ENCODE measurements at places on chromosomes 1 and 21.
A peak's percentile ranks its signal among the peaks of the same experiment; 100 is the strongest.

DNA sequence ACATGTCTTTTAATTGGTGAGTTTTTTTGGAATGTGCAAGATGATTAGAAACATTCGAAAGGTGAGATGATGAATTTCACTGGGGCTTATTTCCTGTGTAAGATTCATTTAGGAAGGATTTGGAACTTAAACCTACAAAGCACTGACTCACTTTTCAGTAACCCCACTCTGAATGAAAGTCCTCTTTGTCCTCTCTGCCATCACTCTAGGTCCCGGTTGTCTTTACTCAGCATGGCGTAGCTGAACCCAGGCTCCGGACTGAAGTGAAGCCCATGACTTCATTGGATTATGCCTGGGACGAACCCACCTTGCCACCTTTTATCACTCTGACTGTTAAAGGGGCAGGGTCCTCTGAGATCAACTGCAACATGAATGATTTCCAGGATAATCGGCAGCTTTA is 139.4 kb downstream of the VPS13D start:
- DNase-seq: no peak

DNA sequence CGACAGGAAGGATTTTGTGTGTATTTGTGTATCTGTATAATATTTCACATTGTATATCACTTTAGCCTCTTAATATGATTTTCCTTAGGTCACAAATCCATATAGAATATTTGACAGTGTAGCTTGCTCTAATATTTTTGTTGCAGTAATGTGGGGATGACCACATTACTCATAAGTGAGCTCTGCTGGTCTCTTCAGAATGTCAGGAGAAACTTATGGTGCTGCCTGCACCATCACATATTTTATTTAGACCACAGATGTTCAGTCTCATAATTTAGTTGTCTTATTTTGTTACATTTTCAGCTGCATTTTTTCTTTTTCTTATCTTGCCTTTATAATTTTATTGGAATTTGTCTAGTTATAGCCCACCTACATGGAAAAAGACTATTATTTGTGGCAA is 205.3 kb downstream of the PBX1 start:
- DNase-seq: no peak

- no peak for DNase-seq
Observed at GRCh38 chr1:230825761-230826160, 42.6 kb downstream of the C1orf198 start.

- DNase-seq: no peak
Observed at GRCh38 chr1:215958841-215959240, 391.7 kb downstream of the KCTD3 start.

DNA sequence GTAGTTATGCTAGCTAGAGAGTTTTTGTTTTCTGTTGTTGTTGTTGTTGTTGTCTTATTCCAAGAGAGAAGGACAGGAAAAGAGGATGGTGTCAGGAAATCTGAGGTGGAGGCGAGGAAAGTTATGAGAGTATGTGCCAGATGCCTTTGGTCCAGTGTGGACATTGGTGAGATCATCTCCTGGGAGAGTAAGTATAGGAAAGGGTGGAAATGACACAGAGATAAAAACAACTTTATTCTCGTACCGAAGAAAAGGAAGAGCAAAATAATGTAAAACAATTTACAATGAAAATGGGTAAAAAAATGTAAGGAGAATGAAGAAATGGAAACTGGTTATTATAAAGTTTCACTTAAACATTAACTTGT is 97.4 kb upstream of the ADGRL2 start:
- DNase-seq: no peak

DNA sequence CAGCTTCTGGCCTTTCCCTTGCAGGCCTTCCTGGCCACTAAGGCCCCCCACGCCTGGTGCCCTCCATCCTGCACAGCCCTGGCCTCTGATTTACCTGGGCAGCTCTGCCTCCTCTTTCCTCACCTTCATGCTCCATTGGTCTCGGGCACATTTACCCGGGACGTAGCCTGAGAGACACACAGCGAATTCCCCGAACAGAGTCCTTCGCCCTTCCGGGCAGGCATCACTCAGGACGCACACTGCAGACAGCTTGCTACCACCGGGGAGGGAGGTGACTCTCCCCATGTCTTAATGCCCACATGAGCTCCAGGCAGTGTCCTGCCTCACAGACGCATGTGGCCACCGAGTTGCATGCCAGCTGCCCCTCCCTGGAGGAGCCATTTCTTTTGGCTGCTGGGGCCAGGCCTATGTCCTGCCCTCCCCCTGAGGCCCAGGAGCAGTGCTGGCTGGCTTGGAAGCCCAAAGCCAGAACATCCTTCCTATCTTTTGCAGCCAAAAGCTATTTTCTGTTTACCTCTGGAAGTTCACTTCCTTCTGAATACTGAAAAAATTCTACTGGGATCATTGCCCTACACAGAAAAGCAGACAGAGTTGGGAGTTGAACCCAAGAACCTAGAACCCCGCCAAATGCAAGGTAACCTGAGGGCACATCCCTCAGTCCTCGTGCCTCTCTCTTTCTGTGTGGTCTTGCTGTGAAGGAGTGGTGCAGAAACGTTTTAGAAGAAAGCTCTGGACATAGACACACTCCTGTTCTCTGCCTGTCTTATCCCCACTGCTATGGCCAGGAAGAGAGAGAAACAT is 209.5 kb downstream of the TOMM20 start:
- no peak for DNase-seq

DNA sequence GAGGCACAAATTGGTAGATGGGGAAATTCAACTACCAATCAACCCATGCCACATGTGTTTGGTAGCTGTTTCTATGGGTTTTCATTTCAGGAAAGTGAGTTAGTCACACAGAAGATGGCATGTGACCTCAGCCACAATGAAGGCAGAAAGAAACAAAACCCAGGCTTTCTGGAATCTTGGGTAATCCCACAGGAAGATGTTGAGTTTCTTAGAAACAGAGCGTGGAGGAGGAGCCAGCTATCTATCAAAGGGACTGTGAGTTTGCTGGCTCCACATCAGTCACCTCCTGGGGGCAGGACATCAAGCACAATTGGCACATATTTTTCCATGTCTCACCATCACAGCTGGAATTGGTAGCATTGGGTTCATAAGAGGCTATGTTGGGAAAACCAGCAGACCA is 188.9 kb upstream of the PLXNA2 start:
- no peak for DNase-seq

DNA sequence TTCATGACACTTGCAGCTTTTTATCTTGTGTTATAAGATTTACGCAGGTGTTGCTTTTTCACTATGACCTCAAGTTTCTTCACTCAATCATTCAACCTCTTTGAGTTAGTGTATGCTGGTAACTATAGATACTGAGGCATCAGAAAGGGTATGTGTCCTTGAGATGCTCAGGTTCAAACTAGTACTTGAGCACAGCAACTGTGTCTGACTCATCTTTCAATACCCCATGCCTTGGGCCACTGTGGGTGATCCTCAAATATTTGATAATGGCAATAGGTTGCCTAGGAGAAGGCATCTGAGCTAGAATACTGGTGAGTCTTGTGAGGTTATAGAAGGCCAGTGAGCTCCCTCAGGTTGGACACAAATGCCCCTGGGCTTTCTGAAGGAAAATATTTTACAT is 88.1 kb upstream of the SPATA6 start:
- DNase-seq: no peak

DNA sequence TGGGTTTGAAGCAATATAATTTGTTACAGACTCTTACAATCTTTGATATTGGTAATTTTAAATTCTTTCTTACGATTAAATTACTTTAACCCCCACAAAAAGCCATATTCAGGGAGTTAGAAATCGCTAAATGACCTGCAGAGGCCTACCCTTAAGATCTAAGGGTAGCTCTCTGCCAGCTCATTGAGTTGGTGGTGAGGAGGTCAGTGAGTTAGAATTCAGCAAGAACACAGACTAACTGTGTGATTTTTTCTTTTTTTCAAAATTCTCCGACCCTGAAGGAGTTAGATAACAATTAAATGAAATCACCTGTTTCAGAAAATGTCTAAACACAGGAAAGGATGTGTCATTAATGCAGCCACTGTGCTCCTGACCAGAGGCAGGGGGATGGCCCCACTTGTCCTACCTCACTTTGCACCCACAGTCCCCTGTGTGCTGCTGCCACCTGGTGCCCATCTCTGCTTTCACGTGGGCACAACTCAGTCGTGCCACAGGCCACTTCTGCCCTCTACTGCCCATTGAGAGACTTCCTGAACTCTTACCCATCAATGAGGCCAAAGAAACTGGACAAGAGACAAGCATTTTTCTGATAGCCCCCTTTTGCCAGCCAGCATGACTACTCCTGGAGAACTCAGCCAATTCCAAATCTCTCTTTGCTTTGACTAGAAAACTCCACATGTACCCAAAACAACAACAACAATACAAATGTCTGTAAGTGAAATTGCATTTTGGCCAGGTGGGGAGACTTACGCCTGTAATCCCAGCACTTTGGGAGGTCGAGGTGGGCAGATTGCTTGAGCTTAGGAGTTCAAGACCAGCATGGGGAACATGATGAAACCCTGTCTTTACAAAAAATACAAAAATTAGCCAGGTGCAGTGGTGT is 8.4 kb downstream of the CFAP45 start:
- DNase-seq: peak; percentile 91

DNA sequence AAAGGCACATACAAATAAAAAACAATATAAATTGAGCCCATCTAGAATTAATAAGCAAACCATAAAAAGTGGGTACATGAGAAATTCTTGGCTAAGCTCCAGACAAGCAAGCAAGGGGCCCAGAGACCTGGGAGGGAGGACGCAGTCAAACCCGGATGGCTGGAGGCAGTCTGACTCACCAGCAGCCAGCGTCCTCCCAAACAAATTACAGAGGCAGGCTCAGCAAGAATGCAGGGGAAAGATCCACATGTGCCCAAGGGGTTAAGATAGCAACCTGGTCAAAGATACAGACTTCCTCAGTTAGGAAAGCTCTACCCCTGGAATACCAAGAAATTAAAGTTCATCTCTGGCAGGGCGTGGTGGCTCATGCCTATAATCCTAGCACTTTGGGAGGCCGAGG is 7.4 kb upstream of the TIAM1 start:
- no peak for DNase-seq

DNA sequence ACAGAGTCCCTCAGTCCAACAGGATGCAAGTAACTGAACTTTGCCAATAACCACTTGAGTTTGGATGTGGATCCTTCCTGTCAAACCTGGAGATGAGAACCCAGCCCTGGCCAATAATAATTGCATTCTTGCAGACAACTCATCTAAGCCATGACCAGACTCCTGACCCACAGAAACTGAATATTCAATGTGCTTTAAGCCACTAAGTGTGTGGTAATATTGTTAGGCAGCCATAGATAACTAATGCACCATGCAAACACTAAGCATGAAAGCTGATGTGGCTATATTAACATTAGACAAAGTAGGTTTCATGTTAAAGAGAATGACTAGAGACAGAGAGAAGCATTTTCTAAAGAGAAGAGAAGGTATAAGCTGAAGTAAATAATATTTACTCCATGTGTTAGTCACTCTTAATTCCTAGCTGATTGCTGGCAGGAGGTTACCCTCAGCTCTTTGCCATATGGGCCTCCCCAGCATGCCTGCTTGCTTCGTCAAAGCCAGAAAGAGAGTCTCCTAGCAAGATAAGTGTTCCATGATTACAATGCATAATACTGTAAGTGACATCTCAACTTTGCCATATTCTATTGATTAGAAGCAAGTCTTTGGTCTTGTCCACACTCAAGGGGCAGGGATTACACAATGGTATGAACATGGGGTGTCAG is 276.4 kb upstream of the PLXNA2 start:
- no peak for DNase-seq

DNA sequence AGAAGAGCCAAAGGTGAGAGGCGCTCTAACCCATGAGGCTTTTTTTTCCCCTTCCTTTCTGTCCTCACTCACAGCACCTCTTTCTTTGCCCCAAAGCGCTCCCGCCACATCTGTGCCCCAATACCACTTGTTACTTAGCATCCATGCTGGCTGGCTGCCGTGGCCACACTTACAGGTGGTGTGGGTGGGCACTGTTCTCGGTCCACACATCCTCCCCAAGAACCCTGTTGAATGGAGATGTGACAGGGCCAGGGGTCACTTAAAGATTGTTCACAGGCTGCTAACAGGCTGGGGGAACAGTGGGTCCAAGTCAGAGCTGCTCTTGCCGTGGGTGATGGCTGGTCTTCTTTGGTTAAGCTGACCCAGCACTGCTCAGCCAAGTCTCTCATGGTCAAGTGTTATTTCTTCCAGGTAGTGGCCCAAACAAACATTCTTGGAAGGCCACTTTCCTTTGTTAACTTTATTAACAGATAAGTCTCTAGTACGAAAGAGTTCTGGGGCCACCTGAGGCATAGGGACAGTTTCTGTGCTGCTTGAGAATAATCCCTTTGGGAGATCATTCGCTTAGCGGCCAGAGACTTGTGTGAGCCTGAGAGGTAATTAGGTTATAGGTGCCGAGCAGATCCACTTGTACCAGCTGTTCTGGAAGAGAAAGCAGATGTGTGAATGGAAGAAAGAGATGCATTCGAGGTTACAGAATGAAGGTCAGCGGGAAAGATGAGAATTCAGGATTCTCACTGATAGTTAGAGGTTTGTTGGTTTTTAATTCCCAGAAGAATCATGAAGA is 62.6 kb upstream of the IRF2BP2 start:
- DNase-seq: no peak

GRCh38 chr21:41369105-41369919 is 7.5 kb downstream of the MX2 start:
- no peak for DNase-seq

- DNase-seq: no peak
Observed at GRCh38 chr1:185601189-185601588, 133.0 kb upstream of the HMCN1 start.

- DNase-seq: no peak
Observed at GRCh38 chr1:25837262-25837875, 17.6 kb downstream of the MTFR1L start.

DNA sequence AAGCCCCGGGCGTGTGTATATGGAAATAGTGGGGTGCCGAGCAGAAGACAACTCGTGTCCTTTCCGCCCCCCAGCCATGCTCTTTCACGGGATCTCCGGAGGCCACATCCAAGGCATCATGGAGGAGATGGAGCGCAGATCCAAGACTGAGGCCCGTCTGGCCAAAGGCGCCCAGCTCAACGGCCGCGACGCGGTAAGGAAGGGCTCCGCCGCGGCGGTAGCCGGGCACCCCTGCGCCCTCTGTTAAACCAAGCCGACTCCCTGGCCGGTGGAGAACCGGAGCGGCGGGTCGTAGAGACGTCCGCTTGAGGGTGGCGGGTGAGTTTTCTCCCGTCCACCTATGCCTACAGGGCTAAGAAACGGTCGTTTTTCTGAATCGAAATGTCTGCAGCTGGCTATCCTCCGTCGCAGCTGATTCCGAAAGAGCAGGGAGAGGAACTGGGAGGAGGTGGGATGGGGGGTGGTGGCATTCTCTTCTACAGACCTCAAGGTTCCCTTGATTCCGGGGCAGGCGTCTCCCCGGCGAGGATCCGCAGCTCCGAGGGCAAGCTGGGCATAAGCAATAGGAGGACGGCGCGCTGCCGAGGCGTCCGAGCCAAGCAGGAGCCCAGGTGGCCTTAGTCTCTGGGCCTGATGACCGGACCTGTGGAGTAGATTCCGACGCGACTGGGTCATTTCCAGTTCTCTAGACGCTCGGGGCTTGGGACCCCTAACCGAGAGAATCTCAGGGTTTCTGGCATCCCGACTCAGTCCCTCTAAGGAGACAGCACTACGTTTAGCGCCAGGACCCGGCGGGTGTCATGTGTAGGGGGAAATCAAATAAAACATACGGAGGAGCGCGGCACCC is 856 bp downstream of the LHX9 start:
- no peak for DNase-seq
